ENCODE measurements at places on chromosomes 11 and 22.

GRCh38 chr11:78567209-78567608 lies 7.5 kb downstream of the NARS2 start:
- no peak for DNase-seq

GRCh38 chr22:33747576-33748180 lies 172.6 kb downstream of the LARGE1 start:
- no peak for DNase-seq

GRCh38 chr11:12846786-12847615 lies 162.1 kb upstream of the RASSF10 start:
- no peak for DNase-seq

GRCh38 chr22:36009085-36009484 lies 19.5 kb downstream of the RBFOX2 start:
- DNase-seq: no peak

DNA sequence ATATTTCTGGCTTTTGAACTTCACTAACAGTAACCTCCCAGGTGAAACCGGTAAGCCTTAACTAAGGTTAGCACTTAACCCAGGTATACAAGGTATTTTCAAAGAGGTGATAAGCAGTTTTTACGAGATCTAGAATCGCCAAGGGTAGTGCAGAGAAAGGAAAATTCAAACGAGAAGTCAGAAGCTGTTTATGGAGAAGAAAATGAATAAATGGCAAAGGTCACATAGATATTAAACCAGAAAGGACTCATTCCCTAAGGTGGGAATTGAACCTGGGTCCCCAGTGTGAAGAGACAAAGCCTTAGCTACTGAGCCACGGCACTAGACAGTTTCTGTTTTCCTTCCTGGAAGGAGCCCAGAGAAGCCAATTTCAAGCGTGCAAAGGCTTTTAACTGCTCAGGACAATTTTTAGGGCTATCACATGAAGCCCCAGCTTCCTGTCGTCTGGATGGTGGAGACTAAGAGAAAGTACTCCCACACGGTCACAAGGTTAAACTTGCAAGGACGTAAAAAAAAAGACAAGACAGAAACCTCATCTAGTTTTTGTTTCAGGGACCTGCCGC lies 5.7 kb upstream of the C1QTNF6 start:
- DNase-seq: peak; percentile 24

GRCh38 chr11:56396047-56396446 lies 16.4 kb upstream of the OR5AL1 start:
- no peak for DNase-seq

DNA sequence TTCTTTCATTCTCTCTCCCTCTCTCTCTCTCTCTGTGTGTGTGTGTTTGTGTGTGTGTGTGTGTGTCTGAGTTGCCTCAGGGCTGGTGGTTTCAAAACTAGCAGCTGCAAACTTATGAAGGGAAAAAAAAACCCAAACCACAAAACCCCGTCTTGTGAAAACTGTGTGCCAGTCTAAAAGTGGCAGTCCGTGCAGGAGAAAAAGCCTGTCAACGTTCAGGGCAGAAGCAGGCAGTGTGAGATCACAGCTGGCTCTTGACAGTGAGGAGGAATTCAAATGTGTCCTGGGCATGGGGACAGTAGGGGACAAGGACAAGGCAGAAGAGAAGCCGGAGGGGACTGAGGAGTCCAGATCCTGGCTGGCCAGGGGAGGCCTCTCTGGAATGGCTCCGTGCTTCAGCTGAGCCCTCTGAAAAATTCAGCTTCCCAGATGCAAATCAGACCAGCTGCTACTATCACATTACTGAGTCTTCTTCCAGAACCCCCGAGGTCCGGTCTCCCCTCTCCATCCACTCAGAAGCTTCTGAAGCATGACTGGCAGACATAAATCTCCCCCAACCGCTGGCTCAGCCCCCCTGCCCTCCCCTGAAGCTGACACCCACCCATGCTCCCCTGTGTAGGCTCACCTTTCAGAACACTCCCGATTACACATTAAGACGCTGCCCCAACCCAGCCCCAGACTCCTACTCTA lies 31.9 kb downstream of the FLI1 start:
- peak; percentile 32 for DNase-seq

DNA sequence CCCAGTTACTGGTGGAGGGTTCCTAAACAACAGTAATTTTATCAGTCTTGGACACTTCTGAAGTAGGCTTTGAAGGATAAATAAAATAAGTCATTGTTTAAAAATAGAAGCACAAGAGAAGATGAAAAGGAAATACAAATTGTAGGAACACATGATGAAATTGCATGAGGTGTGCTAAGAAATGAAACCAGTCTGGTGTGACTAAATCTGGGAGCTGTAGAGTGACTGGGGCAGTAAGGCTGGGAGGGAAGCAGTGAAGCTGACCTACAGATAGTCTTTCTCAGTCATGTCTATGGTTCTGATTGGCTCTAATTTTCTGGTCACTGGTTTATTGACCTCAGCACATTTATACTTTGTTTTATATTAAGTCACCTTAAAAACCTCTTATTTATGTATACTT lies 139.1 kb downstream of the SLC17A6 start:
- DNase-seq: no peak

GRCh38 chr11:65975771-65976170 lies 14.2 kb downstream of the SART1 start:
- DNase-seq: no peak

GRCh38 chr11:37973941-37974340 lies 1375.9 kb upstream of the RAG2 start:
- DNase-seq: no peak

All from stimulated activated naive CD4-positive, alpha-beta T cell treated with Interleukin-2 at 50 U/mL for 16 hours (primary cell).